Ecto neural progenitor cell (in vitro differentiated cells): ENCODE measurements at places on chromosomes 5 and 9.
A peak's percentile ranks its signal among the peaks of the same experiment; 100 is the strongest.

- no peak for DNase-seq
These were observed 144.8 kb downstream of the PDZD2 start for GRCh38 chr5:31783731-31784130.

DNA sequence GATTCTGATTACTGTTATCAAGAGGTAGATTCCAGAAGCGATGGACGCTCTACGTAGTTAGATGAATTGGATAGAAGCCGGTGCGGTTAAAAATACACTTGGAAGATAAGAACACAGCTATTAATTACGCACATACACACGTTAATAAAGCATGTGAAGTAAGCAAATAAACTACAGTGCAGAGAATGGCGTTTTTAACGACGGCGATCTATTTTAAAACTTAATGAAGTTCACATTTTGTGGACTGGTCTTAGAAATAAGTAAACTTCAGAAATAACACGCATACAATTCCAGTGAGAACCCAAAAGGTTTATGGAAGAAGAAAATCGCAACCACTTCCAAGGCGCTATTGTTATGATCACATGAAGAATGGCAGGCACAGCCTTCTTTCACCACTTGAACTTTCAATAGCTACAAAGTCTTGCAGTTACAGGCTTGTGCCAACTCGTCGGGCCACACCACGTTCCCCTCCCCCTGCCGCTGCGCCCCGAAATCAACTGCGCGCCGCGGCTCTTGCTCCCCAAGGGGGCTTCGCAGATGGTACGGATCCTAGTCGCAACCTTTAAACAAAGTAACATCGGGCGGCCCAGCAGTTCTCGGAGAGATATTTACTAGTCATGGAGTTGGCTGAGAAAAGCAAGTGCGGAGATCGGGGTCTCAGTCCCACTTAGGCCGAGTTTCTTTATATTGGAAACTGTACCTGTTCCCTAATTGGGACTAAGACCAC lies 866 bp upstream of the SEMA6A start:
- peak; percentile 65 for DNase-seq

DNA sequence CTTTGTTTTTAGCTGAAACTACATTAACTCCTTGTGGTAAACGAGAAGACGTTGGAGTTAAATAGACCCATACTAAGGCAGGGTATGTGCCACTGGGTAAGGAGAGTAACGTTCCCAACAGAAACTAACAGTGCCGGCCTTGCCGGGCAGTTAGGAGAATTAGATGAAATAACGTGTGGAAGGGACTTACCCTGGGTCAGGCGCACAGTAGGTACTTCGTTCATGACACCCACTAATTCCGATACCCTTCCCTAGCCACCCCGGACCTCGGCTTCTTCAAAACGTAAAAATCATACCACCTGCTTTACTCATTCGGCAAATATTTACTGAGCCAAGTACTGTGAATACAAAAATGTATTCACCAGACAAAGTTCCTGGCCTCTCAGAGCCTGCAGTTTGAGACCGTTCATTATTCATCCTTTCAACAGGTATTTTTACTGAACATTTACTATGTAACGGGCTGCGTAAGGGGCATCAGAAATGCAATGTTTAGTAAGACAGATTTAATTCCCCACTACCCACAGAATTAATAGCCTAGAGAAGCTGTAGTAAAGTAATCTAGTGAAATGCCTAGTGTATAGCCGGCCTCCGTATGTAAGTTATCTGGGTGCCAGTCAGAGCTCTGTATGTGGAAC lies 3.2 kb upstream of the SMIM23 start:
- no peak for DNase-seq

DNA sequence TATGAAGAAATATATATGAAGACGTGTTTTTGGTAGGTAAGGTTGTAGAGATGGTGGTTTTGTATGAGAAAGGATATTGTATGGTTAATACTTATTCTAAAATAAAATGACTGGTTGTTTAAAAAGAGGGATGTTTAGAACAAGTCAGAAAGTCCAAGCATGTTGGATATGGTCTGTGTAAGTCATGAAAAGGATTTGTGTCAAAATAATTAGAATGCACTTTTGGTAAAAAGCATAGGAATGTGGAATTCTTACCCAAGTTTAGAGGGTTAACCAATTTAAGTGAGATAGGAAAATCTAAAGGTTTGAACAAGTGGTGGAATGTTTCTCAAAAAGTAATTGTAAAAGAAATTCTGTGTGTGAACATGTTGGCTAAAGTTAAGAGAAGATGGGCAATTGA lies 1556.5 kb upstream of the C9orf72 start:
- no peak for DNase-seq

DNA sequence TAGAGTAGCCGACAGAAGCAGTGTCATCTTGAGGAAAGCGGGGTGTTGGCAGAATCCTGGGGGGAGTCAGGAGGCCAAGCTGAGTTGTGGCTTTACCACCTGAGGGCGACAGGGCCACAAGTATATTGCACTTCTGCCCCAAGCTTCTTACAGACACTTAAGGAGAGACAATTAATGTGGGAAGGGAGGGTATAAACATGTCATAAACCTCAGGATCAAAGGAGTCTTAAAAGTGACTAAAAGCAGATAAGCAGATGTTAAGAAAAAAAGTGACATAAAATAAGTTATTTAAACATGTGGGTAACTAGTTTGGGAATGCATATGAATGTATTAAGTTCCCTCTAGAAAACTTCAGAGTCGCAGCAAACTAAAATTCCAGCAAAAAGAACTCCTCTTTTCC lies 63.9 kb downstream of the ERAP1 start:
- DNase-seq = no peak

DNA sequence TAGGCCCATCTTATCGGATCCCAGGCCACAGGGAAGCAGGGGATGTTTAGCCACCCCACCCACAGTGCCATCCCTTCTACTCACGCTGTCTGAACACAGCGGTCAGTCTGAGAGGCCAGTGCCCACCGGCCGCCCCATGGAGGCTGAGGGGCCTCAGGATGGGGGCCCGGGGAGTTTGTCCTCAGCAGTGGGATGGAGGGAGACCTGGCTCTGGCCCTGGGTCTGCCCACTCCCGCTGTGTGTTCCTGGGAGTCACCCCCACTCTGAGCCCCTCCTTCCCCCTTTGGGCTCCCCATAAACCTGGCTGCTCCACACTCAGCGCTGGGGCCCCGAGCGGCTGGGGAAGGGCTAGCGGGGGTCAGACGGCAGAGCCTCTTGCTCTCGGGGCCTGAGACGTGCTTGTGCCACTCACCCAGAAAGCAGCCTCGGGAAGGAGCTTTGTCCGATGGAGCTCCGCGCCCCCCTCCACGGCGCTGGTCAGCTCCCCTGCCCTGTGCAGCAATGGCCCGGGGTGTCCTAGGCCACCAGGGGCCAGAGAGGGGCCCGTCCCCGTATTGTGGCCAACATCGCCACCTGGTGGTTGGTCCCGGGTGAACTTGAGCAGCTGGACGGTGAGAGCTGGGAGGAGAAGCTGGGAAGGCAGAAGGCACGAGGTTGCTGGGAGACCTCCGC lies 10.9 kb upstream of the LAMC3 start:
- DNase-seq = peak; percentile 92

DNA sequence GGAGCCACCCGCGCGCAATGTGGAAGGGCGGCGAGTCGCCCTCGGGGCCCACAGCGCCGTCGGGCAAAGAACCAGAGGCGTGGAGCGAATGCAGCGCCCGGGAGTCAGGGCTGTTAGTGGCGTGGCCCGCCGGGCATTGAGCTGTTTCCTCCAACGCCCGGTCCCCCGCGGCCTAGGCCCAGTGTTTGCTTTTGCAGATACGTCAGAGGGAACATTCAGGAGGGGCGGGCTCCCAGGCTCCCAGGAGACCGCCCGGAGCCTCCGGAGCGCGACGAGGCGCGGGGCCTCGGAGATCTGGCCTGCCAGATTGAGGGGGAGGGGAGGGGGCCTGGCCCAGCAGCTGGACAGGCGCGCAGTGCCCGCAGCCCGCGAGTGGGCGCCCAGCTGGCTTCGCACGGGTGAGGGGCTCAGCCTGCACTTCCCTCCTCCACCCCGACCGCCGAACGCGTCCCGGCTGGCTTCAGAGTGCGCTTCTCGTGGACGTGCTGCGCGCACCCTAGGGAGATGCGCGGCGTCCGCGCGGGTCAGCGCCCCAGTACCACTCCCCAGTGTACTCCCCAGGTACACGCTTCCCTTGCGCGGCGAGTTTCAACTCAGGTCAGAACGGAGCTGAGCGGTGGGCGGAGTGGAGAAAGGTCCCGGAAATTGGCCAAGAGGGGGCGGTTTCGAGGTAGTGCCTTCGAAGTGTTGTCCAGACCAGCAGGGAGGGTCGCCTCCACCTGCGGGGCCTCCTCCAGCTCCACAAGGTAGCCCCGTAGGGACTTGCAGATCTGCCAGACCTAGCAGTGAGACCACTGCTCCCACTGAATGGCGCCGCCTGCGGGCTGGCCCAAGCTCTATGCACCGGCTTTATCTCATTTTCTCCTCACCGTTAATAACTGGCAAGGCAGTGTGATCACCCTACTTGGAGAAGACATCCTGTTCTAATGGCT lies 130.4 kb downstream of the TMEM174 start:
- DNase-seq = peak; percentile 72

GRCh38 chr9:69044240-69045219 lies 9.0 kb downstream of the FXN start:
- DNase-seq = no peak

DNA sequence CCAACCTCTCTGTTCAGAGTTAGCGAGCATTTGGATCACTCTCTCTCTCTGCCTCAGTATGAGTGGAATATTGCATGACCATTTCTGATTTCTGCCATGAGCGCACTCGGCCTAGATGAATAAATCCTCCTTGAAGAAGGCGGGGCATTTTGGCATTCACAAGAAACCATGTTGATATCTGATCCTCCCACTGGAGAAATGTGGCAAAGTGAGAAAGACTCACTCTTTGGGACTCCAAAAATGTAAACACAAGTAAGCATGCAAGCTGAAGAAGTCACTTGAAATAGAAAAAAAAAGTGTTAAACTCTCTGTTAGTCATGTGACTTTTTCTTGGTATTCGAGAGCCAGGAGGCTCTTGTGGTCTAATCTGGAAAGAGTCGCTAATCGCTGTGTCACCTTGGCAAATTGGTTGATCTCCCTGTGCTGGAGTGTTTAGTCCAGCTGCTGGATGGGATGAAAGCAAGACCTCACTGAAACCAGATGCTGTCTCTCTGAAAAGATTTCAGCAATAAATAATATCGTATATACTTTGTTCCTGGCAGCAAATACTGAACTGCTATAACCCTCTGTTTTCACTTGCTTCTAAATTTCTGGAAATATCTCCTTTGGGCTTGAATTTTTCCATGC lies 95.5 kb downstream of the GHR start:
- no peak for DNase-seq

GRCh38 chr9:38185647-38186403 lies 116.8 kb upstream of the SHB start:
- DNase-seq = no peak

DNA sequence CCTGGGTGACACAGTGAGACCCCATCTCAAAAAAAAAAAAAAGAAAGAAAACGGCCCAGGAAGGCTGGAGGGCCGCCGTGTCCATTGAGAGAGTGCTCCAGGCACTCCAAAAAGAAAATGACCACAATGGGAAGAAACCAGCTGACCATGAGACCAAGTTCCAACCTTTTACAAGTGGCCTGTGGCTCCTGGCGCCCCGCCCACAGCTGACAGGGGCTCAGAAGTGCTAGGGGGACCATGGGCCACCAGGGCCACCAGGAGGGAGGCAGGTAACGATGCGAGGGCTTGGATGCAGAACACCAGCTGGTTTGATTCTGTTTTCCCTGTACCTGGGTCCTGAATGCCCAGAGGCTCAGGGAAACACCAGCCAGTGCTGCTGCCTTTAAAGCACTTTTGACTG lies 34.6 kb downstream of the FXN start:
- DNase-seq = no peak

DNA sequence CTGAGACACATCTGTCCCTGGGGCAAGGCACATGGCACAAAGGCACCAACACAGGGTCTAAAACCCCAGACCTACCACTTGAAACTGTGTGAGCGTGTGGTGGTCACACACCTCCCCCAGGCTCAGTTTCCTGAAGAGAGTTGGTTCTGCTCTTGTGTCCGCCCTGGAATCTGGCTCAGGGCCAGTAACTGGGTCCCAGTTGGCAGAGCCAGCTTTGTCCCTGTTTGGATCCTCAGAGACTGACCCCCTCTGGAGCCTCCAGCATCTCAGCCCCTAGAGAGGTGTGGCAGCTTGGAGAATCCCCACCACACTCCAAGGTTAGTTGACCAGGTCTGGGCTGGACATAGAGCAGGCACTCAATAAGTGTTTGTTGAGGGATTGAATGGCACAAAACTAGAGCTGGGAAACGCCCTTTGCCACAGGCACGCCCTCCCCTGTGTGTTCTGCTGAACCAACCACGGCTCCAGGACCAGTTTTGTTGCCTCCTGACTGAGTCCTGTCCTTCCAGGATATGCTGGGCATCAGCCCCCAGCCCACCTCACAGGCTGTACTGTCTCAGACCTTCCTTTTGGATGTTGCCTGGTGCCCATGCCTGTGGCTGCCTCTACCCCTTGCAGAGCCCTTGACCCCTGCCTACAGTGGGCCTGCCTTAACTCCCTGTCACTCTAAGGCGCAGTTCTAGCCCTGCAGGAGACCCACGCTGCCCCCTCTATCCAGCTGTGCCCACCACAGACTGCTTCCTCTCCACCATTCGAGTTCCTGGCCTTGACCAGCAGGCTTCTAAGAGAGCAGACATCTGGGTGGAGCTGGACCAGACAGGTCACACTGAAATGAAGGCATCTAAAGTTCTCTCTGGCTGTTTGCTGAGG lies 3.8 kb upstream of the PDLIM4 start:
- no peak for DNase-seq

- no peak for DNase-seq
These were observed 69.1 kb upstream of the NR3C1 start for GRCh38 chr5:143472576-143472975.

DNA sequence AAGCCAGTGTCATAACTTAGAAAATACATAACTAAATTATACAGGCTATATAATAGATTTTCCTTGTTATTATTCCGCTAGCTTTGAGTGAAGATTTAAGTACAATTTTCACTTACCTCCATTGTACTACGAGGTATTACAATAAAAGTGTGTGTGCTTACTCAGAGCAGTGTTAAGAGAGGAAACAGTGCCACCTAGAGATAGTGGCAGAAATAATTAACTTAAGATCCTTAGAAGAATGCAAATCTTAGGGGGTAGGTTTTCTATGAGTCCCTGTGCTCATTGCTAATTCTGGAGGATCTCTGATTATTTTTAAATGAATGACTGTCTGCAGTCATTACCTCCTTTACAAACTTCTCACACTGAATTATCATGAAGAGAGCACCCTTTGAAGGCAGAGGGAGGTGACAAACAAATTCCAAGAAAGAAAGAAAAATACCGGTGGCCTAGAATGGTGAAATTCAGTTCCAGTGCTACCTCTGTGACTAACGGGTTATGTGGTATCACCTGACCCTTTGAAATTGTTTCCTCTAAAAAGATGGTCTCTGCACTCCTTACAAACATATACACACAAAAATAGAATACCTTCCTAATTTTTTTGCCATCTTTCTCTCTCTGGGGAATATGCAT lies 379.8 kb downstream of the TRIM36 start:
- no peak for DNase-seq

GRCh38 chr9:112601636-112602035 lies 115.0 kb downstream of the KIAA1958 start:
- no peak for DNase-seq

DNA sequence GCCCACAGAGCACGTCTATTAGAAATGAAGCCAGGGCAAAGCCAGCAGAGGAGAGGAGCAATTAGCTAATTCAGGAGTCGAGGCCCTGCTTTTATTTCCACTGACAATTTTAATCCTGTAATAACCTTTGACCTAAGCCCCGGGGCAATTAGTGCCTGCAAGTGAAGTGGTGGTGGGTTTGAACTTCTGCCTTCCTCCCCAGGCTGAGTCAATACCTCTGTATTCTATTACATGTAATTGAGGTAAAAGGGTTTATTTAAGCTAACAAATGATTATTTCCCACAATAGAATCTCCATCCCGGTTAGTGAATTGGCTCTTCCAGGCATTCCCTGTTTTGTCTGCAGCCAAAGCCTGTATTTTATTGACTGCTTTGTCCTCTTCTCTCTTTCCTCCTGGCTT lies 49.9 kb downstream of the FGF18 start:
- DNase-seq = no peak
